Posterior vena cava (tissue), 2 donors: ENCODE measurements at places on chromosomes 2 and 18. TPM values are rescaled to one million over a fixed set of nuclear protein-coding genes. Genes with fewer than 3 reads are reported as not detected.

DNA sequence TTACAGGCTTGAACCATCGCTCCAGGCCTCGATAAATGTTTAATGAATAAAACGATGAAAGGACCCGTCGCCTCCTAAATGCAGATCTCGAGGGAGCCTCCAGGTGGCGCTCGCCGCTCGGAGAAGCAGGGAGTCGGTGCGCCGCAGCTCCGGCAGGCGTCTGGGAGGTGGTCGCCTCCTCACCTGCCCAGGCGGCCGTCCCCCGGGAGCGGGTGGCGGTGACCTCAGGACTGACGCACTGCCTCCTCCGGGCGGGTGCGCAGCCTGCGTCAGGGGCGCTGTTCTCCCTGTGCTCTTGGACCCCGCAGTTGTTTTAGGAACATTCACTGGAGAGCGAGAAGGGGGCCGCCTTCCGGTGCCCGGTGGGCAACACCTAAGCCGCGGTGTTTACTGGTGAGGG lies 38.6 kb upstream of the POLE4 start:
- peak; percentile 89 for DNase-seq

SERPINB2 gene
- 0.46 TPM for total RNA-seq

MAB21L4 gene
- total RNA-seq = not detected

DNA sequence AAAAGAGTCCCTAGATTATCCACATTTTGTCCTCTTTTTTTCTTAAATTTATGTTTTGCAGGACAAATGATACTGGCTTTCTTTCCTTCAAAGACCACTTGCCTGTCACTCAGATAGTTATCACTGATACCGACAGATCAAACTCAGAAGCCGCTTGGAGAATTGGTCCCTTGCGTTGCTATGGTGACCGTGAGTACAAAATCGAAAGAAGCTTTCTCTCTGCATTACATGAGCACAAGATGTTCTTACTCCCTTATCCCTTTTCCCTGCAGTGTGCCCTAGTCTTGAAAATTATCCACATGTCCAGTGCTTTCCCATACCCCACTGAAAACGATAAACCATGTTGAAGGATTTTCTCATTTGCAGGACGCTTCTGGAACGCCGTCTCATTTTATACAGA lies 738.5 kb downstream of the CNTNAP5 start:
- DNase-seq = no peak

- DNase-seq = no peak
Measured at GRCh38 chr18:75052475-75052874, 156.5 kb downstream of the PTGR3 start.

DNA sequence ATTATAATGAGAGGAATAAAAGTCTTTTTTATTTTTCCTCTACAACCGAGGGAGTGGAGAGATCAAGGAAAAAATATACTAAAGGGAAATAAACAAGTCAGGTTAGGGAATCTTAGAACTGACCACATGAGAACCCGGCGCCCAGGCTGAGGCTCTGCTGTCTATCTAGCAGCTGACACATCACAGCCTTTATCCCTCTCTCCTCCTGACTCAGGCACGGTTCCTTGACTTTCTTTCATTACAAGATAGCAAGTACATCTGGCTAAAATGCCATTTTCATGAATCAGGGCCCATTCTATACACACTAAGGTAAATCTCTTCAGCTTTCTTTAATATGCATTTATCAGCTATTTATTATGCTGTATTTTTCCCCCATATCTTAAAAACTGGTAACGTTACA lies 296.0 kb downstream of the TMX3 start:
- DNase-seq = no peak

PCARE gene
- total RNA-seq = not detected
